Omental fat pad (tissue), 4 donors: ENCODE measurements at places on chromosomes 3 and 15.

GRCh38 chr15:69066007-69066995 lies 51.8 kb downstream of the NOX5 start:
- DNase-seq, result no peak

GRCh38 chr3:60555686-60556354 lies 695.4 kb downstream of the FHIT start:
- DNase-seq, result no peak

DNA sequence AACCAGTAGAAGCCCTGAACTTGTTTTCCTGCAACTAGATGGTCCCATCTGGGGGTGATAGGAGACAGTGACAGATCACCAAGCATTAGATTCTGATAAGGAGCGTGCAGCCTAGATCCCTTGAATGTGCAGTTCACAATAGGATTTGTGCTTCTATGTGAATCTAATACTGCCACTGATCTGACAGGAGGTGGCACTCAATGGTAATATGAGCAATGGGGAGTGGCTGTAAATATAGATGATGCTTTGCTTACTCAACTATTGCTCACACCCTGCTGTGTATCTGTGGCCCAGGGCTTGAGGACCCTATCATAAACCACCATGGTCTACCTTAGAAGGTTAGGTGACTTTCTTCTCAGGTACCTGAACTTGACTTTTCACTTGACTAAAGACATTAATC lies 417.1 kb upstream of the ARHGEF26 start:
- no peak for DNase-seq

DNA sequence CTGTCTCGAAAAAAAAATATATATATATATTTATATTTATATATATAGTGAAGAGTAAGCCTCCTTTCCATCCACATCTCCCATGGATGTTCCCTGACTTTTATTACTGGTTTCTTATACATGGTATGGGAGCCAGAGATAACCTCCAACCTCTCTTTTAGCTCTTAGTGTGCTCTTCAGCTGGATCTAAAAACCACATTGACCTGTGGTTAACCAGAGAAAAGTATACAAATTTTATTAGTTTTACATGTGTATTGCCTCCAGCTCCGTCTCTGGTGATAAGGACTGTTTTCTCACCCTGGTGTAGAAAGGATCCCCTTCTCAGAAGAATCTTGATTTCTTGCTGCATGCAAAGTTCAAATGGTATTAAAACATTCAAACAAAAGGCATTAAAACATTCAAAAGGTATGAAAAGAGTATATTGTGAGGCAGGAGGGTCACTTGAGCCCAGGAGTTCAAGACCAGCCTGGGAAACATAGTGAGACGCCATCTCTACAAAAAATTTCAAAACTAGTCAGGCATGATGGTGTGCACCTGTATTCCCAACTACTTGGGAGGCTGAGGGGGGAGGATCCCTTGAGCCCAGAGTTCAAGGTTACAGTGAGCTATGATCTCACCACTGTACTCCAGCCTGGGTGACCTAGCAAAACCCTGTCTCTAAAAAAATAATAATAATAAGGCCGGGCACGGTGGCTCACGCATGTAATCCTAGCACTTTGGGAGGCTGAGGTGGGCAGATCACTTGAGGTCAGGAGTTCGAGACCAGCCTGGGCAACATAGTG lies 13.5 kb upstream of the TTBK2 start:
- DNase-seq, result no peak

GRCh38 chr15:93067649-93068085 lies 21.3 kb downstream of the RGMA start:
- DNase-seq, result no peak

GRCh38 chr15:96343113-96344059 lies 12.9 kb downstream of the NR2F2 start:
- DNase-seq, result no peak

DNA sequence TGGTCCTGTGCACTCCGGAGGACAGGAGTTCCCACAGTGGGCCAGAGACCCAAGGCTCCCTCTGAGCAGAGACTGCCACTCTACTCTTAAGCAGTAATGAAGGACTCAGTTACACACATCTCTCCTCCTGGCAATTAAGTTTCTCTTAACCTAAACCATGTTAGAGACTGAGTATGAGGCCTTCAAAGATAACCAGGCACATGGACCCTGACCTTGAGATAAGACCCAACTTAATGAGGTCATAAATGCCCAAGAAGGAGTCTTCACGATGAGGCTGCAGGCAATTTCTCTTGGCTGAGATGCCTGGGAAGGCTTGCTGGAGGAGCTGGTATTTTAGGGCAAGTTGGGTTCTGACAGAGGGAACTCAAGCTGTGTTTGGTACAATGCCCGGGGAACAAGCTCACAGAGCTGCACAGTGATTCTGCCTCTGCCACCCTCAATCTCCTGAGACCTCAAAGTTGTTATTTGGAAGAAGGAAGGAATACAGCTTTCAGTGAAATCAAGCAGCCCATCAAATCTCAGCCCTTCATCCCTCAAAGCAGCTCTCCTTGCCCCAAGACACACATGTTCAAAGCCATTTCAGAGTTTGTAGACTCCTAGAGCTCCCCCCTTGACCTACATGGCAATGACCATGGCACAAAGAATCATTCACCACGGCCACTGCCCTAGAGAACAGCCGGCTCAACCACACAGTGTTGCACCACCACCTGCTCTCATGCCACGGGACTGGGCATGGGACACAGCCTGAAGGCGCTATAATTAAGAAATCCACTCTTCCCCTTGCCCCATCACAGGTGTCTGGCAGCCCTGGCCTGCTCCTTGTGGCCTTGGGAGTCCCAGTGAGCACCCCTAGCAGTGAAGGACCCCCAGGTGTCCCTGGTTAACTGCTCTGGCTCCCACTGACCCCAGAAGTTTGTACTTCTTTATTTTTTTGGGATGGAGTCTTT lies 7.1 kb downstream of the RMDN3 start:
- DNase-seq, result no peak

GRCh38 chr3:100436951-100437350 lies 35.6 kb downstream of the LNP1 start:
- no peak for DNase-seq

- peak; percentile 80 for DNase-seq
Measured at GRCh38 chr15:77496715-77497109, 76.0 kb downstream of the HMG20A start.

DNA sequence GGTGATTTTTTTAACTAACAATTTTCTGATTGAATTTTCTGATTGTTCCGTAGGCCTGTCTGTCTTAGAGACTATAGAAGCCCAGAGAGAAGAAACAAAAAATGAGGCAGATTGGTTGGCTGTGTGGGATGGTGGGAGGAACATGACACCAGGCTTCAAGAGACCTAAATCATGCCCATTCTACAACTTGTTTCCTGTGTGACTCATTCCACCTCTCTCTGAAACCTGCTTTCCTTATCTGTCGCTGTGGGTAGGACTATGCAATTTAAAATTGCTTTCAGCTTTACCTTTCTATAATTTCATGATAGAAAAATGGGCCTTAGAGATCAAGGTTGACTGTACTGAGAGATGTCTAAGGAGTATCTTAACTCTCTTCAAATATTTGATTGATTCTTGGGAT lies 44.5 kb downstream of the OXNAD1 start:
- DNase-seq, result no peak

- DNase-seq, result no peak
Measured at GRCh38 chr15:35288580-35288979, 203.5 kb upstream of the NANOGP8 start.

DNA sequence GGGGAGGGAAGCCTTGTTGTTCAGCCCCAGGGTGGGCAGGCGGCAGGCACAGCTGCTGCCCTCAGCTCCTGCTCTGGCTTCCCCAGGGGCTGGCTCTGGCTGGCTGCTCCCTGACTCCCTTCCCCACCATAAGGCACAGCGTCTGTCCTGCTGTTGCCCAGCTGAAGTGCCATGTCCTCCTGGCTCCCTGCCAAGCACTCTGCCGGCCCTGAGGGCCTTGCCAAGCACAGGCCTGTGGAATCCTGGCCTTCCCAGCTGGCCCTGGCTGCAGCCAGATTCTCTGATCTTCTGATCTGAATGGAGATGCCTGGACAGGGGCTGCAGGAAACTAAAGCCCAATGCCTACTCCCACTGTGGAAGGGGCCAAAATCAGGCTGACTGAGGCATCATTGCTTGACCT lies 1.1 kb downstream of the IQCF6 start:
- no peak for DNase-seq

- DNase-seq, result no peak
Measured at GRCh38 chr3:183185696-183186095, 23.2 kb upstream of the LAMP3 start.

- DNase-seq, result no peak
Measured at GRCh38 chr3:116930786-116931185, 221.2 kb downstream of the TUSC7 start.

DNA sequence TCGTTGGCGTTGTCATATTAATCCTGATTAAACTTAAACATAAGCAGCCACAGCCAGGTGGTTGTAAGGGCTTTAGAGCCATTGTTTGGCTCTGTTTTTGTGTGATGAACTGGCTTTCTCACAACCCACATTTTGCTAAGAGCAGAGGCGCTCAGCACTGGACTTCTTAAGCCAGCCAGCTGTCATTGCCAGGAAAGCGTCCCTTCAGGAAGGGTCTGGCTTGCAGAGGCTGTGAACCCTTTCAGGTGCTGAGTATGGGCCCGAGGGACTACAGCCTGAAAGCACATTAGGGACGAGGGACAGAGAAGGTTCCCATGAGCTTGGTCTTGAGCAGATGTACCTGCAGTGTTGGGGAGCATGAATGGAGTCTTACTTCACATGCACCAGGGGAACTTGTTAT lies 112.3 kb downstream of the CHCHD6 start:
- DNase-seq, result no peak

DNA sequence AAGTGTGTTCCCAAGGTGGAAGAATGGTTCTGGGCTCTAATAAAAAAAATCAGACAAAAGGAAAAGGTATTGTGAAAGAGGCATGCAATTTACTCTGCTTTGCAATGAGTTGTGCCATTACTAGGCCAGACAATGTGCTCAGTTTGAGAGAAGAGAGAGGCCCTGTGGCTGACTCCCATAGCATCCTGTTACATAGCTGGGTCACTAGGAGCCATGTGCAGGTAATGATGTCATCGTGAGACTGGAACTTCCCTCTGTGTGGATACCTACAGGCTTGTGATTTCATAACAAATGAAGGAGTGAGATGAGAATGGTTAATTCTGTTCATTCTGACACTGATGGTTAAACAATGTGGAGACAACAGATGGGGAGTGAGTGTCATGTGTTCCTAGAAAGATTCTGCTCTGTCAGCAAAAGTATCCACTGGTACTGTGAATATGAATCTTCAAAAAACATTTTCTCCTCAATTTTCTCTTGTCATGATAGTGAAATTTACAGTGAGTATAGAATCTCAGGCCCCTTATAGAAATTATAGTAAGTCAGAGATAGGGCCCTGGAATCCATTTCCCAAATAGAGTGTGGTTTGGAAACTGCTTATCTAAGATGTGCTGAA lies 648.7 kb upstream of the DPPA4 start:
- no peak for DNase-seq

DNA sequence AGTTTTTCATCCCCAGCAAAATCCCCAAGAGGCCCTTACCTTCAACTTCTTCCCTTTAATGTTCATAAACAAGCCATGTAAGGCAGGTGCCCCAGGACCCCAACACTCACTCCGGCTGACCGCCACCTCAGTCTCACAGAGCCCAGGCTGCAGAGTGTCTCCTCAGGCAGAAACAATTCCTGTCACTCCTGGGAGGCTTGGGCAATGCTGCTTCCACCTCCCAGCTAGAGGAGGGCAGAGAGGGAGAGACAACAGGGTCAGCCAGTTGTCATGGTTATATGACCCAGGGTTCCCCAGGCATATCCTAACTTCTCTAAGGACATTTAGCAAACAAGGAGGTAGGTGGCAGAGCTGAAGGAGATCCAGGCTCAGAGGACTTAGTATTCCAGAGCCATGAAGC lies at the start of gene PLIN1:
TSS of gene PLIN1 (minus strand) at position 156 of the 400 bp plus-strand sequence. CDS start 1,878 bp downstream, outside the sequence.
- DNase-seq, result no peak

- no peak for DNase-seq
Measured at GRCh38 chr3:105555206-105555605, 188.5 kb downstream of the ALCAM start.

- DNase-seq, result no peak
Measured at GRCh38 chr3:81989758-81990157, 228.3 kb upstream of the GBE1 start.

GRCh38 chr3:71917545-71917944 lies 132.6 kb upstream of the PROK2 start:
- no peak for DNase-seq

GRCh38 chr3:46113608-46114007 lies 86.3 kb upstream of the XCR1 start:
- DNase-seq, result no peak

DNA sequence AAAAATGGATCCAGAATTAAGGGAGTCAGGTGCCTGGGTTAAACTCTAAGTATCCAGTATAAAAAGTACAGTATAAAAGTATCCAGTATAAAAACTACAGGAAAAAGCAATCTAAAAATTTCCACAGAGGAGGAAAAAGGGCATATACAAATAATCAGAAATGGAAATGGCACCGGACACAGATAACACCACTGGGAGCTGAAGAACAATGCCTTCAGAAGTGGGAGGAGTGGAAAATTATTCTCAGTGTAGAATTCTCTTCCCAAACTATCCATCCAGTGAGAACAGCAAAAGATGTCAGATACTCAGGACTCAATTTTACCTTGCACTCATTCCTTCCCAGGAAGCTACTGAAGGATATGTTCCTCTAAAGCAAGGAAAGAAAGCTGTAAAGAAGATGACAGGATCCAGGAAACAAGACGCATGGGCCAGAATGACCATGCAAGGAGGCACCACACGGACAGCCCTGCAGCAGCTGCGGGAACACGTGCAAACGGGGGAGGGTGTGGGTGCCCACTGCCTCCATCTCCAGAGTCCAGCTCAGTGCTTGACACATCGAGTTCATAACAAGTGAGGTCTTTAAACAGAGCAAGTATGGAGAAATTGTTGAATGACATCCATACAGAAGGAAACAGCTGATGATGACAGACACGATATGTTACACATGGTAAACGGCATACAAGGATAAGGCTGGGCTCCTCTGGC lies 68.5 kb downstream of the CHSY1 start:
- DNase-seq, result no peak

- DNase-seq, result no peak
Measured at GRCh38 chr3:31567036-31567435, 34.3 kb downstream of the STT3B start.

DNA sequence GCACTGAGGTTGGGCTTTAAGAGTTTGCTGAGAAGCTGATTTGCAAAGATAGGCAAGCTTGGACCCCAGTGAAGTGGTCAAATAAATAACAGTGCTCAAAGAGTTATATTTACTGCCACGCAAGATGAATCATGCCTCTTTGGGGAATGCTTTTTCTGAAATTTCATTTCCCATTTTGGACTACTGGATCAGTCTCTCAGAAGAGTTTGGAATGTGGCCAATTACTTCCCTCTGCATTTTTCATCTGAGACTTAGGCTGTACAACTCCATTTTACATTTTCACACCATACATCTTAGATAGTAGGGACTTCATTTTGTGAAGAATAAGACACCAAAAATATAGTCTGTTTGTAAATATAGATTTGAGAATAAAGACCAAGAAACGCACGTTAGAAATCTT lies 419.7 kb downstream of the FGF12 start:
- no peak for DNase-seq

- no peak for DNase-seq
Measured at GRCh38 chr3:186260726-186261125, 101.3 kb downstream of the DGKG start.

GRCh38 chr3:172182797-172183196 lies 143.4 kb downstream of the FNDC3B start:
- DNase-seq, result no peak

- DNase-seq, result no peak
Measured at GRCh38 chr3:100256731-100257151, 4.1 kb upstream of the TBC1D23 start.
